ENCODE measurements at places on chromosomes 6 and 20.

DNA sequence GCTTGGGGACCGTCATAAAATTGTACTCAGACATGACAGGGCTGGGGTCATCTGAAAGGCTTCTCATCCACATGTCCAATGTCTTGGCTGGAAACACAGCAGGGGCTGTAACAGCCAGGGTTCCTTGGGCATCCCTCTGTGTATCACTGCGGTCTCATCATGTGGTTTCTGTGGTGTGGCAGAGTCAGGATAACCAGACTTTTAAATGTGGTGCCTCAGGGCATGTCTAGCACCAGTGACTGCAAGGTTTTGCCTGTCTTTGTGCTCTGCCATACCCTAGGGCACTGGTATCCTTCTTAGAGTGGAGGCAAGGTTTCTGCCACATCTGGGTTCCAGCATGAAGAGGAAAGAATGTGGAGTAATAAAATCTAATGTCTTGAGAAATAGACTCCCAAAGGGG lies 124.2 kb downstream of the PLEKHG1 start:
- DNase-seq, result peak; percentile 82

GRCh38 chr20:22629927-22630326 lies 45.6 kb upstream of the FOXA2 start:
- DNase-seq, result no peak

DNA sequence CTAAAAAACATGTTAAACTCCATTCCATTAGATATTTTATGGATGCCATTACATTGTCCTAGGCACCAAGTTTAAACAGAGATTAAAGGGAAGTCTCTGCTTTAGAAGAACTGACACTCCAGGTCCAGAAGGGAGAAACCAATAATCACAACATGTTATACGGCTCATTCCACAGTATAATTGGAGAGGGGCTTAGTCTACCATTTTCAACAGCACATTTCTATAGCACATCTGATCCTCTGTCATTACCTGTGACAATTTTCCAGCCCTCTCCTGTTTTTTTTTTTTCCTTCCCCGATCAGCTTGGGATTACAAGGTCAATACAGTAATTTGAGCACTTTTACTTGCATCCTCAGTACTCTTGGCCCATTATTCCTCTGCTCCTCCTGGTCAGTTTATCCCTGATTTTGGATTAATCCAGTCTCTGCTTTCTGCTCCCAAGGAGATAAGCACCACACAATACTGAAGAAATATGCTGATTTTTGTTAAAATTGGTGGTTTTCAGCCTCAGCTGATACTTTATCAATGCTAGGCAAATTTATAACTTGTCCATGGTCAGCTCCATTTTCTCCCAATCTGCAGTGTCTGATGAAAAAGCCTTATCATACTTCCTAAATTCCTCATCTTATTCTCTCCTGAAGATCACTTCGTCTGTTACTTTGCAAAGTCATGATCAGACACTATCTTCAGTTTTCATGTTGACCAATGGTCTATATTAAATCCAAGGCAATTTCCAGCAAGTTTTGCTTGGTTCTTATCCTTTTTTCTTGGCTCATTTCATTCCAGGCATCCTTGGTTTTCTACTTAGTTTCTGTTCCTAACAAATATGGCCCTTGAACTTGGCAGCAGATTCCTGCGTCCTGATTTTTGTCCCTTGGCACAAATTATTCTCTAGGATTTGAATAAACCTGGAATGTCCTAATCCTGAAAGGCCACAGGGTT lies 30.8 kb upstream of the SYNCRIP start:
- peak; percentile 17 for DNase-seq

DNA sequence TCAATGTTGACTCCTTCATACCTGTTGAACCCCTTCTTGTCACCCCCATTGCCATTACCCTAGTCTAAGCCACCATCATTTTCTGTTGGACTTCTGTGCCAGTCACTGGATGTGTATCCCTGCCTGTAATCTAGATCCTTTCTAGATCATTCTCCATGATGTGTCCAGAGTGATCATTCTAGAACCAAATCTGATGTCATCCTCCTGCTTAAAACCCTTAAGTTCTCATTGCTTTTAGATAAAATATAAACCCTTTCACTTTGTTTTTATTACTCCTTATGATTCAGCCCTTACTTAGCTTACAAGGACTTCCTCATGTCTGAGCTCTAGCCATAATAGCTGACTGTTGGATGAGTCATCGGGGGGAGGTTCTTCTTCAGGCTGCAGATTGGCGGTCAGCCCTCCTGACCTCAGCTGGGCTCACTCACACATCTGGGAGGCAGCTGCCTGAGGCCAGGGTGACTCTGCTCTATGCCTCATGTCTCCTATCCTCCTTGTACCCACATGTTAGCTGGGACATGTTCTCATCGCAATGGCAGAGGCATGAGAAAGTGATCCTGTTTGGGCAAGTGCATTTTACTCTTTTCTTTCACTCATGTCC lies 287.6 kb downstream of the ESR1 start:
- DNase-seq, result peak; percentile 76

- no peak for DNase-seq
Measured at GRCh38 chr6:142510211-142510610, 208.4 kb downstream of the ADGRG6 start.

DNA sequence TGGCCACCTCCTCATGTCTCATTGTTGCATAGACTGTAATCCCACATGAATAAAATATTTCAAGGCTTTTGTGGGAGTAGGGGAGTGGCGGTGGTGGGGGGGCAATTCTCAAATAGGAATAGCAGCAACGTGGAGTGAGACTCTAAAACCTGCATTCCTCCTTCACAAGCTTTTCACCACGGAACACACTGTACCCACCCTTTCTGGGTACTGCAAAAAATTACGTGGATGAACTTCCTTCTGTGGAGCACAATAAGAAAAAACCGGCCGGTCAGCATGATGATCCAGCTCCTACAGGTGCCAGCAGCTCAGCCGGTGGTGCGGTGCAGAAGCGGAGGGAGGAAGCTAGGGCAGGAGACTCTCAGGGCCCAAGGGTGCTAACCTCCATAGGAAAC lies 930 bp upstream of the RRAGD start:
- no peak for DNase-seq

DNA sequence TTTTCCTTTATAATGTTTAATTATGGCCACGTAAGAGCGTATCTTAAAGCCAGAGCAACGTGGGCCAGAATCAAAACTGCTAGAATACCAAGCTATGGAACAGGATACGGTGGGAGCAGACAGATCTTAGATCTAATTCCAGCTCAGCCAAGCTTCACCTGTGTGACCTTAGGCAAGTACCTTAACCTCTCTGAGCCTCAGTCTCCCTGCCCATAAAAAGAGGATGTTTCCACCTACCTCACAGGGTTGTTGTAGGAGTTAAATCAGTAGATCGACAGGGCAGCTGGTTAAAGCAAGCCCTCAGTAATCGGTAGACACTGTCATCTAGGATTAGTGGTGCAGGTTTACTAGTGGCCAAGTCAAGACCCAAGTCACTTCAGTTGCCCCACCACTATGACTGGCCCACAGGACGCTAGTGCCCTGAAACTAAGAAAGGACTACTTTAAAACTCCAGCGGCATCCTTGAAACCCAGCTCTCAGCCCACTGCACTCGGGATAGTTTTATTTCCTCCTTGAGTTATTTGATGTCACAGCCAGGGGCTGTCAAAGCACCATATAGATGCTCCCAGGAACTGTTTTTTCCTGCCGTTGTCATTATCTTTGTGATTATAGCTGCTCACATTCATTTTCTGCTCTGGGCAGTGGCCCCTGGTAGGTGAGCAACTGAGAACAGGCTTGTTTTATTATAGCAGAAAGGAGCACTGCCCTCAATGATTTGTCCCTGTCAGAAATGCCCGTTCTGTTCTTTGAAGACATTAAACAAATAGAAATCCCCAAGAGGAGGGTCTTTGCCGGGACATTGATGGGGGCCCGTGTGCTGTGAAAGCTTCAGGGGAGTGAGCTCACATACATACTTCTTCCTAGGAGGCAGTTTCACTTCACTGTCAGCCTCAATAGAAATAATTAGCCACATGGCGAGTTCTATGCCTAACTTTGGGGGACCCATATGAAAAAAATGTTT lies 63.1 kb downstream of the ISM1 start:
- no peak for DNase-seq

GRCh38 chr6:45626087-45626891 lies 248.6 kb upstream of the SUPT3H start:
- DNase-seq, result no peak

- DNase-seq, result peak; percentile 99
Measured at GRCh38 chr6:31729979-31730630, 1.0 kb upstream of the DDAH2 start.

DNA sequence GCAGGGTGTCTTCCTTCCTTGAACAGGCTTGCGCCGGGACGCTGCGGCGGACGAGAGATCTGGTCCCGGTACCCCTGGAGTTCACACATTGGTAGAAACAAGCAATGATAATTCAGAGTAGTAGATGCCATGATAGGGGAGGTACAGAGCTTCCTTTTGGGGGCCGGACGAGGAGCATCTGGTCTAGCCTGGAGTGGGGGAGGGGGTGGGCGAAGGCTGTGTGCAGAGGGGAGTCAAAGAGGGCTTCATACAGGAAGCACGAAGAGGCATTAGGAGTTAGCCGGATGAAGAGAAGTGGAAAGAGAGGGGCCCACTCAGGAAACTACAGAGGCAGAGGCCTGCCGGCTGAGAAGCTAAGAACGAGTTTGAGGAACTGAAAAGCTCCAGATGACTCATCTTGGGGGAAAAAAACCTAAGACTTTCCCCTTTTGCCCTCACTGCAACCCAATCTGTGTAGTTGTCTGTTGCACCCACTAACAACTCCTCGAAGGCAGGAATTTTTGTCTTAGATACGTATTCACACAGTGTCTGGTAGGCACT lies 611 bp downstream of the CNPY3 start:
- DNase-seq, result no peak

- DNase-seq, result no peak
Measured at GRCh38 chr6:139497345-139497961, 123.0 kb upstream of the CITED2 start.

DNA sequence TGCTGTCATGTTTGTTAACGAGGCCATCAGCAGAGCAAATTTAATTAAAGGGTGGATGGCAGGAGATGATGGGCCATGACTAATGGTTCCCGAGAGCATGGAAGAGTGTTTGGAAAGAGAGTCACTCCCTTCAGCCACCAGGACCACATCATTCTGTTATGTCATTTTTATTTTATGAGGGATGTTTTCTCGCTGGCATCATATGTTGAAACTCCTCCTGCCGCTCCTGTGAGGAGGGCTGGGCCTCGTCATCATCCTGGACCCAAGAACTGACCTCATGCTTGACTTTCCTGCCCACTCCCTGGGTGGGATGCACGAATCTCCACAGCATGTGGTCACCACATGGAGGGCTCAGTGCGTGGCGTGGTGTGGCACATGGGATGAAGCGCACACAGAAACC lies 86.4 kb upstream of the FRMD1 start:
- DNase-seq, result no peak

DNA sequence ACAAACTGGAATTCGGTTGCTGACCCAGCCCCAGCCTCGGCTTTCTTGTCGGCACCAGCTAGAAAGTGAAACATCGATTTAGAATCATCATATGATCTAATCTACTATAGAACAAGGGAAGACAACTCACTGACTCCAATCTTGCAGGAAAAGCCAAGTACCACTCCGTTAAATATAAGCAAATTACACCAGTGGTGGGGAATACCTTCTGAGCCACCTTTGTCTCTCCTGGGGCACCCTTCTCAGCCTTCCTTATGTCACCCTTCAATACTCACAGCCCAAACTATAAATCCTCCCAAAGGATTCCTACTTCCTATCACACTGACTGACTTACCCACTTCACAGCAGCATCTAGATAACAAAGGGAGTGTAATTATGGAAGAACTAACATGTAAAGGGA lies 7.5 kb downstream of the RPS10 start:
- no peak for DNase-seq

DNA sequence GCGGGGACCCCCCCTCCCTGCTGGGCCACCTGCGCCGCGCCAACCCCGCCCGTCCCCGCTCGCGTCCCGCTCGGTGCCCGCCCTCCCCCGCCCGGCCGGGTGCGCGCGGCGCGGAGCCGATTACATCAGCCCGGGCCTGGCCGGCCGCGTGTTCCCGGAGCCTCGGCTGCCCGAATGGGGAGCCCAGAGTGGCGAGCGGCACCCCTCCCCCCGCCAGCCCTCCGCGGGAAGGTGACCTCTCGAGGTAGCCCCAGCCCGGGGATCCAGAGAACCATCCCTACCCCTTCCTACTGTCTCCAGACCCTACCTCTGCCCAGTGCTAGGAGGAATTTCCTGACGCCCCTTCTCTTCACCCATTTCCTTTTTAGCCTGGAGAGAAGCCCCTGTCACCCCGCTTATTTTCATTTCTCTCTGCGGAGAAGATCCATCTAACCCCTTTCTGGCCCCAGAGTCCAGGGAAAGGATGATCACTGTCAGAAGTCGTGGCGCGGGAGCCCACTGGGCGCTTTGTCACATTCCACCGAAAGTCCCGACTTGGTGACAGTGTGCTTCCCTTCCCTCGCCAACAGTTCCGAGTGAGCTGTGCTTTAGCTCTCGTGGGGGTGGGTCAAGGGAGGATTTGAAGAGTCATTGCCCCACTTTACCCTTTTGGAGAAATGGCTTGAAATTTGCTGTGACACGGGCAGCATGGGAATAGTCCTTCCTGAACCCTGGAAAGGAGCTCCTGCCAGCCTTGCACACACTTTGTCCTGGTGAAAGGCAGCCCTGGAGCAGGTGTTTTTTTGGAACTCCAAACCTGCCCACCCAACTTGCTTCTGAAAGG lies 2.1 kb downstream of the VEGFA start:
- no peak for DNase-seq

DNA sequence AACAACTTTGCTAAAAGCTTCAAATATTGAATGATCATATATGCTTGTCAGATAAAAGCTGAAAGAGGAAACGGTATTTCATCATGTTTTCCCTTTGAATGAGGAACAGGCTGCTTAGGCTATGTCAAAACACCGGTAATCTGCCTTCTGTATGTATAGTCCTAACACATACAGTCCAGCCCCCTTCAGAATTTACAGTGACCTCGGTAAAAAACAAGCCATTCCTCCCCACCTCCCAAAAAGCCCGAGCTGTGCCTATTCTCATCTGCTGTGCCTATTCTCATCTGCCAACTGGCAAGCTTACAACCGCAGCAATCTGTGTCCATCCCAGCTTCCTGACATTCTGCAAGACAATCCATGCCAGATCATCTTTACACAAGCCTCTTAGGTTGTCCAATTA lies 26.8 kb upstream of the UBE2J1 start:
- DNase-seq, result no peak

DNA sequence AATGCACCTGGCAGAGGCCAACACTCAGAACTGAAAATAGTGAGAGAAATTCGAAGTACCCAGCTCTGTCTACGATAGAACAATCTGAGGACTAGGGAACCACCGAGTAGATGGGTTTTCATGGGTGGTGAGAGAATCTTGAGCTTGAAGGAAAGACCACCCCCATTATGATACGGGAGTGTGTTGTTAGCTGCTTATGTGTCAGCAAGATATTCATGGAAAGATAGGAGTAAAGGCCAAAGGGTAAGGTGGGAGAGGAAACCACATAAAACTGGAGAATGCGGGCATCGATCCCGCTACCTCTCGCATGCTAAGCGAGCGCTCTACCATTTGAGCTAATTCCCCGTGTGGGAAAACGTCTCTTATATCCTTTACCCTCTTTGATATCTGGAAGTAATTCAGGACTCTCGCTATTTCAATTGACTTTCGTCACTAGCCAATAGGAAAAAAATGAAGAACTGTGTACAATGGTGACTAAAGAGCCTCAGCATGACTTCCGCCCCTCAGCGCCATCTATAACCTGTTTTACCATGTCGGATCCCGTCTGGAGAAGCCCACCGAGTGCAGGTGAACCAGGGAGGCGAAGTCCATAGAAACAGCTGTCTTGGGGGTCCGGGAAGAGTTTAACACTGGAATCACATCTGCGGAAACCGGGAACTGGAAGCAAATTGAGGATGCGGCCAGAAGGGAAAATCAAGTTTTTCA lies 25.0 kb upstream of the ABT1 start:
- DNase-seq, result peak; percentile 94

- peak; percentile 55 for DNase-seq
Measured at GRCh38 chr6:156953479-156954146, 176.4 kb downstream of the ARID1B start.
